ENCODE measurements at places on chromosomes 7 and 10. TPM values are rescaled to one million over a fixed set of nuclear protein-coding genes. Genes with fewer than 3 reads are reported as not detected.

- no peak for DNase-seq
Measured at GRCh38 chr10:92438220-92438619, 135.7 kb downstream of the IDE start.

DNA sequence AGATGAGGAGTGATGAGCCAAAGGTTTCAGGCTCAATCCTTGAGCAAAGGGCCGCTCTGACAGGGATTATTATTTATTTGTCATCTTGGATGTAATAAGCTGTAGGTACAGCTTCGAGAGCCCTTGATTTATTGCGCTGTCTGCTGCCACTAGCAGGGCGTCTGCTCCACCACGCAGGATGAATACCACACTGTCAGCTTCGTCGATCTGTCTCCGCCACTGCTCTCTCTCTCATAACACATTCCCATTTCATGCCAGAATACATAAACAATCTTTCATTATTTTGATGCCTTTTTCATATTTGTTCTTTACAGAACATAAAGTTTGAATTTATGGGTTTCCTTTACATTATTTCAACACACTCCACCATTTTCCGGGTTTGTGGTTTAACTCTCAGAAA is 276.6 kb downstream of the LRMDA start:
- DNase-seq: no peak

TMEM273 gene
- 29.0 TPM for total RNA-seq

DNA sequence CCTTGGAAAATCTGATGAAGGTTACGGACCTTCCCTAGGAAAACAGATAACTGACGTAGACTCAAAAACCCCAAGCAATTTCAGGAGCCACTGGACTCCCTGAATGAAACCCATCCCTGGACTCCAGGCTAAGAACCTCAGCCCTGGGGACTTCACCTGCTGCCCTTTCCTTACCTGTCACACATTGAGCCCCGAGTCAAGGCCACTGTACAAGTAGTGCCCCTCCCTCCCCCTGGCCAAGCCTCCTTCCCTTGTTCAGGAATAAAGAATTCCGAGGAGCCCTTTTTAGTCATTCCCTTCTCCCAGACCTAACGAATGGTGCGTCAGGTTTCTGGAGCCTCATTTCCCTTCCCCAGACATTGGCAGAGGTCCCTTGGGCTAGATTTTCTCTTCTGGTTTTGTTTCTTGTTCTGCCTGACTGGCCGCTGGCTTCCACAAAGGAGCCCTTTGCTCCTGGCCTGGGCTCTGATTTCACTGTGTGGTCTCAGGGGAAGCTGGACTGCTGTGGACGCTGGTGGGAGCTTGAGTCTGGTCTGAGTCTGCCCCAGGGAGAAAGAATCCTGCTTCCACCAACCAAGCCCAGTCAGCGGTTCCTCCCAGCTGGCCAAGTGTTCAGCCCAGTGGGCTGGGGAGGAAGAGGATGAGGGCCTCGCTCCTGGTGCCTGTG is 31.7 kb downstream of the ZNF775 start:
- DNase-seq: no peak

DNA sequence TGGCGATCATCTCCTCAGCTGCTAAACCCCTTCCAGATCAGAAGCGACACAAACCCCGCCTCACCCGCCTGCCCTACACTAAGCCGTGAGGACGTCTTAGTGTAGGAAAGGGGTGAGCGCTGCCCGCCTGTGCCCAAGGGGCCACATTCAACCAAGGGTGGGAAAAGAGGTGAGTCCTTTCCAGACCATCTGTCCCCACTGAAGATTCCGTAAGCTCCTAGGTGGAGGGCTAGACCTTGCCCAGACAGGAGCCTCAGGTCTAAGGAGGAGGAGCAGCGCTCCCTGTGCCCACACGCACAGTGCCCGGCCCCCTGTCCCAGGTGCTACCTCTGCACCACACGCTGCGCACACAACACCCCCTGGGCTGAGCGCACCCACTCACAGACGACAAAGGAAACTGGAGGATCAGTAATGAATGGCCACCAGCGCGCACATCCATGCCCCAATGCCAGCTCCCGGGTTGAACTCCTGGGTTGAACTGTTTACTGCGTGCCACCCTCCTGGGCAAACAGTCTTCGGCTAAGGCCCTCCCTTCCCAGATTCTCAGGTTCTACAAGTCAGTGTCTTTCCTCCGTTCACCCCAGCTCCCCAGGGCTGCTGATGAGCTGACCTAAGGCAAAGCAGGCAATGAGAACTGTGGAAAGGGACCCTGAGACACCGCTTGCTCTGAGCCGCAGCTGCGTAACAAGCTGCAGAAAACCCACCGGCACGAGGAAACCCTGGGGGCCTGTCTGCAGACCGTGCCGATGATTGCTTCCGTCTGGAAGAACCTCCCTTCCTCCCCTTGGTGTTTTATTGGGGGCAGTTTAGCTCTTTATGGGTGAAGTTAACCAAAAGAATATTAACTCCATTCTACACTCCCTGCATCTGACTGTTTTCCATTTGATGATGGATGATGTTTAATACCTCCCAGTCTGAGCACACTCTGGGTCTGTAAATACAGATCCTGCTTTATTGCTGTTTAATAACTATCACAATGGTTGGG is 185.9 kb downstream of the MAD1L1 start:
- peak; percentile 10 for DNase-seq

DNA sequence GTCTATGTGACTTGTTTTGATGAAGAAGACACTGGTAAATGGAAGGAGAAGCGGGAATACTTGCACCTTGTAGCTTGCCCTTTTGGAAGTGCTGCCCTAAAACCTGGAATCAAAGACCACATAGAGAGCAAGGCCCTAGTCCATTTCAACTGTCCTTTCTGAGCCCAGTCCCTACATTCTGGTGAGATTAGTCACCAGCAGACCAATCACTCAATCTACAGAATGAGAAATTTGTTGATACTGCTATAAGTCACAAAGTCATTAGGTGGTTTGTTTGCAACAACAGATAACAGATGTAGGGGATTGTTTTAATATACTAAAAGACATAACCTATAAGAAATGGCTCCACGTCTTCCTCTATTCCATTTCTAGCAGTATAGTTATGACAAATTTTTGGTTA is 33.6 kb downstream of the WASL start:
- no peak for DNase-seq

GRCh38 chr10:70455213-70455630 is 13.7 kb upstream of the NODAL start:
- no peak for DNase-seq

- DNase-seq: no peak
Measured at GRCh38 chr7:35551321-35552081, 143.4 kb downstream of the HERPUD2 start.

DNA sequence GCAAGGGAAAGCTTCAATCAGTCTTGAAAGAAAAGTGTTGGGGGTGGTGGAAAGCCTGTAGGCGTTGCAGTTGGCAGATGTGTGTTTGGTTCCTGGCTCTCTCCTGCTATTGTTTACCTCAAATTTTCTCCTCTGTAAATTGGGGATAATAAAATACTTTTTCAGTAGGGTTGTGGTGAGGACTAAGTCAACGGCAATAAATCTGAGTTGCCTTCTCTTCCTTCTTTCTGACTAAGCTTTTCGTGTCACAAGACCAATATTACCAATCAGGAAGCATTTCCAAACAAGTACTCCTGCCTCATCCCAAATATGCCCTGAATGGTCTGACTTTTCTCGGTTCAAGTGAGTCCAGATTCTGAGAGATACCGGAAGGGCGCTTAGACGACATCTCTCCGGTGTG is 54.0 kb downstream of the CREB5 start:
- DNase-seq: no peak

DNA sequence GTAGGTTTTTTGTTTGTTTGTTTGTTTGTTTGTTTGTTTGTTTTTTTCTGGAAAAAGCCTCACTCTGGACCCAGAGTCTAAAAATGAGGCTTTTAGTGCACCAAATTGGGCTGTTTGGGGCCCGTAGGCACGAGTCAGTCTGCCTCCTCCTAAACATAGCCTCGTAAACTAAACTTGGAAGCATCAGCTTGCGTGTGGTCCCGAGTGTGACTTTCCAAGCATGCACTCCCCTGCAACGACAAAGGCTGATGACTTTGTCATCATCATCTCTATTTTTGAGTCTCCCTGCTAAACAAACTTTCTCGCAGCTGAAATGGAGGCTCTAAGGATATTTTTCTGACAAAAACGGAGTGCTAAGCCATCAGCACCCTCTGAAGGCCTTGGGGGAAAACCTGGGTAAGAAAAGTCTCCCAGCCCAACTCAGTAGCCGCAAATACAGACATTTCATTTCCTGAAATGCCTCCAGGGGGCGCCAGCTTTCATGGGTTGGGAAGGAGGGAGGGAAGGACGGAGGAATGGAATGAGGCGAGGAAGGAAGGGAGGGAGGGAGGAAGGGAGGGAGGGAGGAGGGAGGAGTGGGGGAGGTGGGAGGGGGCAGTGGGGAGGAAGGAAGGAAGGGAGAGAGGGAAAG is 245.9 kb downstream of the KCNMA1 start:
- DNase-seq: peak; percentile 51

DNA sequence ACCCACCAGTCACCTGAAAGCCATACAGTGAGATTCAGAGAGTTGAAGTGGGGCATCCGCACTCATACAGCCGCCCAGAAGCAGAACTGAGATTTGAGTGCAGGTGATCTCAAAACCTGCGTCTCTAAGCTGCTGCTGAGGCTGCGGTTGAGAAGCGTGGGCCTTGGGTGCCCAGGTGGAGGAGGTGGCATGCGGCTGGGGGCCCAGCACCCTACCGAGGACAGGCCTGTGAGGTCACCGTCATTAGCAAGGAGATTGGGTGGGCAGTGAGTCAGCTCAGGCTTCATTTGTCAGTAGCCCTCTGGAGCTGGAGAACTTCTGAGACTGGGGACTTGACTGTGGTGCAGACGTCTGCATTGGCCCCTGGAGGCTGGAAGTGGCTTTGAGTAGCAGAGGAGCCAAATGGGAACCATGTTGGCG is 29.8 kb downstream of the ZMIZ1 start:
- DNase-seq: no peak

SNCG gene
- total RNA-seq: 14.7 TPM

GRCh38 chr10:17872191-17873091 is 63.3 kb downstream of the MRC1 start:
- DNase-seq: no peak

- DNase-seq: no peak
Measured at GRCh38 chr10:59991661-59992060, 85.3 kb upstream of the CCDC6 start.

DNA sequence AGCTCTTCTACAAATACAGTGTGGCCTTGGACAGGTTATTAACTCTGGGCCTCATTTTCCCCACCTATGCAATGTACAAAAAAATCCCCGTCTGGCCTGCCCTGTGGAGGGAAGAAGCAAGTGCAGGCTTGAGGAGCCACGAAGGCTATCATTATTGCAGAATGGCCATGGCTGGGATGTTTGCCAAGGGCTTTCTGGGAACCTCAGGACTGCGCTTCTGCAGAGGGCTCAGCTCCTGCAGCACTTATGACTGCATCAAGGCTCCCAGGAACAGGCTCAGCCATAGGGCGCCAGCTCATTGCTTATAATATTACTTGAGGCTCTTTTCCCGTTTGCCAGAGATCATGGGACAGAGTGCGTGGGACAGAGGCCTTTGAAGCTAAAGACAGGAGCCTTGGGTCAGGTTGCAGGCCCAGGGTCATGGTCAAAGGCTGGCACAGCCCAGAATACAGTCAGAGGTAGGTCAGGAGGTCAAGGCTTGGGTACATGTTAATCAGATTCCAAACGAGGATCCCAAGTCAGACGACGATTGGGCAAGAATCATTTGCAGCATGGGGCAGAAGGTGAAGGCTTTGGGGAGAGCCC is 20.6 kb upstream of the C10orf105 start:
- DNase-seq: no peak

DNA sequence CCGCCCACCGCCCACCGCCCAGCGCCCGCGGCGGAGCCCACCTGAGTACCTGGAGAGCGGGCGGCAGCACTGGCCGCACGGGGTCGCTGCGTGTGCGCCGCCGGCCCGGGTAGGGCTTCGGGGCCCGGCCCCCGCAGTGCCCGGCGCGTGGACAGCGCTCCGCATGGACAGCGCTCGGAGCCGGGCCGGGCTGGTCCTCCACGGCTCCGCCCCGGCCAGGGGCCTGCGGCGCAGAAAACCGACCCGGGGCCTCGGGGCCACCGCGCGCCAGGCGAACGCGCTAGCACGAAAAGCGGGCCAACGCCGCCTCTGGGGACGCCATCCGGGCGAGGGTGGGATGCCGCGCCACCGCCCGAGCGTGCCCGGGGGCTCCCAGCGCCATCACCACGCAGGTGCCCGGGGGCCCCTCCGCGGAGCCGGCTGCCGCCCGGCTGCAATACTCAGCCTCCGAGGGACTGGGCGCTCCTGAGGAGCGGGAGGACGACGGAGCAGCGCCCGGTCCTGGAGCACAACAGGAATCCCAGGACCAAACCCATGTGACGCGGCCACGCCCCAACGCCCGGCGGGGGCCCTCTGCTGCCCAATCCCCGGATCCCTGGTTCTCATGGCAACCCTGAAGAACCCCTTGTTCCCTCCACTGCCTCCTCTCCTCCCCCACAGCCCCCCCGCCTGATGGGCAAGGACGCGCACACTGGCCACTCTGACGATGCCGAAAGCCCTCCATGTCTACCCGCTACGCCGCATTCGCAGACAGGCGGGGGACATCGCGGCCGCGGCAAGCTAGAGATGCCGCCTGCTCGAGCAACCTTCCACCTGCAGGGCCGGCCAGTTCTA is at the start of gene GRB10:
Gene GRB10 (minus strand): TSS at position 522 of the 834 bp plus-strand sequence. CDS start 50,574 bp downstream, outside the sequence.
- DNase-seq: peak; percentile 52

DNA sequence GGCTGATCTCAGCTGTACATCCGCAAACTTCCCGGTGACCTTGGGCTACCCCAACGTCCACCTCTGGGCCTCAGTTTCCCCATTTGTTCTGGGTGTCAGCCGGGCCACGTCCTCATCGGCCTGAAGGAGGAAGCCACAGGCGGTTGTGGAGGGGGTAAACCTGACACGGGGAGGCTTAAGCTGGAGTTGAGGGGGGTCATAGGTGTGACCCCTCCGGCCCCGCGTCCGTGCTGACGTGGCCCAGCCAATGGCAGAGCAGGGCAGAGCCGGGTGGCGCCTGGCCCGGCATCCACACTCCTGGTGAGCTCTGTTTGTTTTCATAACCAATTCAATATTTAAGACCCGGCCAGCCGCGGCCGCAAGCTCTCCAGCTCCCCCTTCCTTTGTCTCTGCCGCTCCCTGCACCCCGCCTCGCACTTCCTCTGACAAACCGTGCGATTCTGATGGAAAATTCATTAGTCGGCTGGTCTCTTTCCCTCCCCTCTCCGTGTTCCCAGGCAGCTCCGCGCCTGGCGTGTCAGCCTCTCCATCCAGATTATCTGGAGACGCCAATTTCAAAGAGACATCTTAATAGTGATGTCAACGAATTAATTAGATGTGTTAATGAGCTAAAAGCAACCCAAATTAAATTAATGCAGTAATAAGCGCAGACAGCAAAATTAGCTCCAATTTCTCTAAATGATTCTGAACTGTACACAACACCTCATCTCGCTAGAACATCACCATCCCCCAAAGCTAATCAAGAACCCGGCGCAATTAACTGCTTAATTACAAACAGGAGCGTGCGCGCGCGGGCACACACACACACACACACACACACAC is 55.4 kb downstream of the MICALL2 start:
- DNase-seq: no peak

- DNase-seq: no peak
Measured at GRCh38 chr7:115221456-115221855, 299.6 kb downstream of the MDFIC start.

DNA sequence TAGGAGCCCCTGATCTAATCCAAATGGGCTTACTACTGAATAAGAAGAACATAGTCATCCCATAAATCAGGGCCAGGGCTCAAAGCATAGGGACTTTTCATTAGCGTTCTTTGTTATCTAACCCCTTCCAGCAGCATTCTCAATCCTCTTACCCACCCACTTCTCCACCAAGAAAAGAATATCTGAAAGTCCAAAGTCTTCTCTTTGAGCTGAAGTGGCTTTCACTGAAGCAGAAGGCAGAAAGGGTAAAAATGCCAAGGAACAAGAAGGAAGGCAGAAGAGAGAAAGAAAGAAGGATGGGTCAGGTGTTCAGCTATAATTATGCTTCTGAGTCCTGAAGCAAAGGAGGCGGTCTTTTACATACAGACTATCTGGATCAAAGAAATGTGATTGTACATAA is 10.2 kb downstream of the TRPV5 start:
- DNase-seq: no peak

DLX6 gene
- not detected for total RNA-seq
